ENCODE measurements at places on chromosomes 16 and 17. TPM values are rescaled to one million over a fixed set of nuclear protein-coding genes. Genes with fewer than 3 reads are reported as not detected.

The NPTX1 gene
- 0.69 TPM for polyA plus RNA-seq

The MLYCD gene
- 3.0 TPM for polyA plus RNA-seq

GRCh38 chr17:41684035-41684434 lies 4.7 kb upstream of the EIF1 start:
- DNase-seq, result no peak

- DNase-seq, result no peak
Measured at GRCh38 chr16:7304279-7304678, 28.4 kb upstream of the RBFOX1 start.

- no peak for DNase-seq
Measured at GRCh38 chr17:2030779-2031163, 818 bp downstream of the DPH1 start.

- DNase-seq, result no peak
Measured at GRCh38 chr16:5851393-5851982, 753.9 kb upstream of the EEF2KMT start.

Data from sigmoid colon (tissue), 7 donors.